Stimulated activated CD8-positive, alpha-beta memory T cell treated with anti-CD3 and anti-CD28 coated beads, Interleukin-15, amount 100 ng/mL, for 48 hours (primary cell): ENCODE measurements at places on chromosomes 12 and 14.

DNA sequence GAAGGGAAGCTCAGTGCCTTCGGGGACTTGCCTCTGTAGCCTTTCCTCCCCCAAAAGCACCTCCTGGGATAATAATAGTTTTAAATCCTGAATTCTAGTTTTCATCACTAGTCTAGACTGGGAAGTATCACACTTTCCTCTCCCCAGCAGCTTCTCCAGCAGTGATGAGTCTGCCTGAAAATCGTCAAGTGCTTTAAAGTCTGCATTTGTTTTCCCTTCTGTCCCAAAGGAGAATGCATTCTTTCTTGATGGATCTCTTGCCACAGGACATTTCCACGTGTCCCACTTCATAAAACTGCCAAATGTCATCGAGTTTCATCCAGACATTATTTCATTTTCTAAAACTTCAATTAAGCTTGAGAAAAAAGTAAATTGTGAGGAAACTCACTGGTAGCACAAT lies 15.0 kb downstream of the CSRP2 start:
- no peak for DNase-seq

GRCh38 chr12:121124402-121125109 lies 8.1 kb upstream of the P2RX7 start:
- DNase-seq: no peak

DNA sequence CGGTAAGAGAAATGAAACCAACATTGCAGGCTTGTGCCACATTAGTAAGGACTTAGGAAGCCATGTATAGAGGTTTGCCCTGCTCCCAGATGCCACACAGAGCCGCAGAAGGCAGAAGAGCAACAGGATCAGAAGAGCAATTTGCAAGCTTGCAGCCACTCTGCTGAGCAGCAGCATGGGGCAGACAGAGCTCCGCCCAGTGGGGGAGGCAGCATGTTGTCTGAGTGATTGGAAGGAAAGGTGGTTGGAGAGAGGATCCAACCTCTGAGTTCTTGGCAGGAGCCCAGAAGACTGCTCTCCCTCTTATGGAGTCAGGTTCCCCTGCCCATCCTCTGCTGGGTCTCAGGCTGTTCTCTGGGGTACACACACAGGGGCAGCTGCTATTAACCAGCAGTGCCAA lies 2.3 kb upstream of the KRT6A start:
- DNase-seq: no peak

- no peak for DNase-seq
Observed at GRCh38 chr12:116171549-116171948, 105.9 kb downstream of the MED13L start.

DNA sequence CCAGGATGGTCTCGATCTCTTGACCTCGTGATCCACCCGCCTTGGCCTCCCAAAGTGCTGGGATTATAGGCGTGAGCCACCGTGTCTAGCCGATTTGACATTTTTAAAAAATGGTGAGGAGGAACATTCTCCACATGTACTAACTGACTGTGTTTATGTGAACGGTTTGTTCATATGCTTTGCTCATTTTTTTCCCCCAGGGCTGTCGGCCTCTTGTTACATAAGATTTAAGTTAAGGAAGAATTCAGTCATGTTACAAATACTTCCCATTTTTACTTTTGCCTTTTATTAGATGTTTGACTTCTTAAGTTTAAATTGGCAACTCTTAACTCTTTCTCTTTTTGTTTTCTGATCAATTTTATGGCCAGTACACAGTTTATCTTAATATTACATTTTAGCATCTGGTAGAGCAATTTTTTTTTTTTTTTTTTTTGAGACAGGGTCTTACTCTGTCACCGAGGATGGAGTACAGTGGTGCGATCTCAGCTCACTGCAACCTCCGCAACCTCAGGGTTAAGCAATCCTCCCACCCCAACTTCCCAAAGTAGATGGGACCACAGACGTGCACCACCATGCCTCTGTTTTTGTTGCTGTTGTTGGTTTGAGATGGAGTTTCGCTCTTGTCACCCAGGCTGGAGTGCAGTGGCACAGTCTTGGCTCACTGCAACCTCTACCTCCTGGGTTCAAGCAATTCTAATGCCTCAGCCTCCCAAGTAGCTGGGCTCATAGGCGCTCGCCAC lies 9.6 kb downstream of the GNS start:
- no peak for DNase-seq

DNA sequence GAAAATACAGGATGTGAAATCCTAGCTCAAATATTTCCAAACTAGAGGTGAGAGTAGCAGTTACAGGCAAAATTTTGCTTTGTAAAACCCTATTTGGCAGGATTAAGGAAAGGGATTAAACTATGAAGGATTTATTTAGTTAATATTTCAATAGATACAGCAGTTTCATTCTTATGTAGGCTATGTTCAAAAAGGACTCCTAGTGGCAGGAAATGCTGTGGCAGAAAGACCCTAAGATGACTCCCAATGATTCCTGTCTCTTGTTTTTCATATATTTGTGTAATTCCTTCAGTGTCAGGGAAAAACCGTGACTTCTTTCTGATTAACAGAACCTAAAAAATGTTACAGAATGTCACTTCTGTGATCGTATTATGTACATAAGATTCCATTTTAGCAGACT lies 299.5 kb upstream of the RPL10L start:
- DNase-seq: no peak

DNA sequence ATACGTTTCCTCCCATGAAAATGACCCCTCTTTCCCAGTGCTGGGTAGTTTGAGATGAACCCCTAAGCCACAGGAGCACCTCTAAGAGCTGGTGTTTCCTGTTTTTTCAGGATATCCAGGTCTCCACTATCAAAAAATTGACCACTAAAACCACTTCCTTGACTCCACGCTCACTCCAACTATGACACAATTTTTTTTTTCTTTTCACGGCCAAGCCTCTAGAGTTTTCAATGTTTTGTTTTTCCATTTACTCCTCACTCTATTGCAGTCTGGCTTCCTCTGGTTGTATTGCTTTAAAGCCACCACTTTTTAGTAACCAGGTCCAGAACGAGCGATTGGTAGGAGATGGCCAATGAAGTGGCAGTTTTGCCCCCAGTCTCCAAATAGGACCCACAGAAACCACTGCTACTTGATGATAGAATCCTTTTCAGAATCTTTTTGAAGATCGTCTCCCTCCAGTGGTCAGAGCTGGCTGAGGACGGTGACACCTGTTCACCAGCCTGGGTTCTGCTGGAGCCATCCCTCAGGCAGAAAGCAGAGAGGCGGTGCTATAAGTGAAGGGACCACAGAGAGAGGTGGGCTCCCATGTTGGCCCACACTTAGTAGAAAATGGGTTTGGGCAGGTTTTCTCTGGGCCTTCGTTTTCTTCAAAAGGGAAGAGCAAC lies 454.4 kb downstream of the VRK1 start:
- no peak for DNase-seq

DNA sequence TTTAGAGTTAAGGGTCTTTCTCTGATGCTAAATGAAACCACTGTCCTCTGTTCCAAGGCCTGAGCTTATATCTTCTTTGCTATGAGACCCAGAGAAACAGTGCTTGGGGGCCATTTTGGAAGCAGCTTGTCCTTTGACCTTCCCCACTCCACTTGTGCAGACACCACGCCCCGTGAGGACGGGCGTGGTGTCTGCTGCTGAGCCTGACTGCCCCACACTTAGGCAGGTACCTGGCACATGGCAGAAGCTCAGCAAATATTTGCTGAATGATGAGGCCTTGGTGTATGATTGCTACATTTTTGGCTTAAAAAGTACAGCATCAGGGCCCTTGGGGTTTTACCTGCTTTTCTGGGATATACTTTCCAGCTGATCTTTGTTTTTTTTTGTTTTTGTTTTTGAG lies 69.9 kb downstream of the RASSF3 start:
- DNase-seq: no peak

GRCh38 chr12:51994539-51994820 lies 12.3 kb upstream of the TAMALIN start:
- DNase-seq: no peak

DNA sequence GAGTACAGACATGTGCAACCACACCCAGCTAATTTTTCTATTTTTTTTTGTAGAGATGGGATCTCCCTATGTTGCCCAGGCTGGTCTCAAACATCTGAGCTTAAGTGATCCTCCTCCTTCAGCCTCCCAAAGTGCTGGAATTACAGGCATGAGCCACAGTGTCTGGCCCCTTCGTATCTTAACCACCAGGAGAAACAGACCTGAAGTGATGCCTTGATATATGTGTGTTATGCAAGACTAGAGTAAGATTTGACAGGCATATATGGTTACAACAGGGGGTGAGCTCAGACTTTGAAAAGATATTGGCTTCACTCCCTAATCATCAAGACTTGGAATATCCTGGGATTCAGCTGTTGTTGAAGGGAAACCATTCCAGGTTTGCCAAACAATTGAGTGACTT lies 10.7 kb upstream of the GALNT6 start:
- no peak for DNase-seq

DNA sequence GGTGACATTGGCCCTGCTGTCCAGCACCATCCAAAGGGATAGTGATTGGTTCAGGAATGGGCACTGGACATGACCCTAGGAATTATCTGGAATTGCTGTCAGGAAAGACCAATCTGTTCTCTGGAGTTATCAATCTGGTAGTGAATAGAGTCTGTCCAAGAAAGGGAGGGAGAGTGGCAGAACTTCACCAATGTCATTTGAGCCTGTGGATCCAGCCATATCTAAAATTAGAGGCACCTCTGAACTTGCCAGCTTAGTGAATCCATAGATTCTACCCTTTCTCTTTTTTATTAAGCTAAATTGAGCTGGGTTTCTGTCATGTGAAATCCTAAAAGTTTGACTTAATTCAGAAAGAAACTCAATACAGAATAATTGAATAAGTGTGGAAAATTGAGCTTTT lies 93.9 kb downstream of the NKX2-1 start:
- no peak for DNase-seq

DNA sequence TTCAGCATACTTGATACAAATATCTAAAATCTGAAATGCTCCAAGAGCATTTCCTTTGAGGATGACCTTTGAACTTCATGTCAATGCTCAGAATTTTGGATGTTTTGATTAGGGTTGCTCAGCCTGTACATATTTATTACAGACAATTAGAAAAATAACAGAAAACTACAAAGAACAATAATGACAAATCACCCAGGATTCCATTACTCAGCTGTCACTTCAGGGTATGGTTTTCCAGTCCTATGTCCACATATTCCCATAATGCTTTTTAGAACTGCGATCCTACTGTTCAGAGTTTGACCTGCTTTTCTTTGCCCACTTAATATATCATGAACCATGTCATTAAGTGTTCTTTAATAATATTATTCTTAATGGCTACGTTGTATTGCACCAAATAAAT lies 11.4 kb downstream of the DLGAP5 start:
- no peak for DNase-seq

GRCh38 chr12:116018282-116018681 lies 259.2 kb downstream of the MED13L start:
- DNase-seq: no peak

GRCh38 chr12:110760204-110760609 lies 17.5 kb upstream of the PPP1CC start:
- no peak for DNase-seq

- no peak for DNase-seq
Observed at GRCh38 chr12:6843118-6843902, 2.6 kb downstream of the GNB3 start.

GRCh38 chr12:66663611-66664010 lies 15.3 kb downstream of the GRIP1 start:
- DNase-seq: no peak

DNA sequence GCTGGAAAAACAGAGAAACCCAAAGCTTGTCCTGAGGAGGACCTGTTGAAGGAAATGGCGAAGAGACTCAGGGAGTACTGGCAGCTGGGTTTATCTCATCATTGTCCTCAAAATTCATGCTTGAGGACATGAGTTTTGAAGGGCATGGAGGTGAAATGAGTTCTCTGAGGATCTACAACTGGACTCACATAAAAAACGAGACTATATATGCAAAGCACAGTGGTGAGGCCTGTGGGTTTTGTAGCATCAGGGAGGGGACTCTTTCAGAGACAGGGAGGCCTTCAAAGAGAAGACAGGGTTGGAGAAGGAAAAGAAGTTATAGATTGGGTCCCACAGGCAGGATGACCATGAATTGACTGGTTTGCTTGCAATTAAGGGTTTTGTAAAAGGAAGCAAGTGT lies 71.3 kb upstream of the SCN8A start:
- DNase-seq: no peak

GRCh38 chr12:105001476-105001875 lies 15.4 kb downstream of the NOPCHAP1 start:
- DNase-seq: no peak

GRCh38 chr12:1797991-1798640 lies 22.2 kb upstream of the LRTM2 start:
- DNase-seq: no peak

DNA sequence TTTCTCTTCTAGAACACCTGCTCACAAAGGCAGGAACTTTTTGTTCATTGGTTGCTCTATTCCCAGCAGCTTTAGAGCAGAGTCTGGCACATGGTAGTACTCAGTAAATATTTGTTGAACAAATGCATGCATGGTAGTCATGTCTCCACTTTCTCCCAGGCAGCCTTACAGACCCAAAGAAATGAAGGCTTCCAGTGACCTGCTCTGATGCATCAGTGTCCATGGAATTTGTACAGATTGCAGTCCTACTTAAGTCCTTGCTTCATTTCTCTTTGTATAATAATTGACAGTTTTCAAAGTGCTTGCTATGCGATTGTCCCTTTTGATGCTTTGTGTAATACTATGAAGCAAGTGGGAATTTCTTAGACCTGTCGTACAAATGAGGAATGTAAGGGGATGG lies 119.6 kb downstream of the DERA start:
- no peak for DNase-seq

- DNase-seq: no peak
Observed at GRCh38 chr14:23151342-23151741, 32.1 kb downstream of the SLC7A8 start.

DNA sequence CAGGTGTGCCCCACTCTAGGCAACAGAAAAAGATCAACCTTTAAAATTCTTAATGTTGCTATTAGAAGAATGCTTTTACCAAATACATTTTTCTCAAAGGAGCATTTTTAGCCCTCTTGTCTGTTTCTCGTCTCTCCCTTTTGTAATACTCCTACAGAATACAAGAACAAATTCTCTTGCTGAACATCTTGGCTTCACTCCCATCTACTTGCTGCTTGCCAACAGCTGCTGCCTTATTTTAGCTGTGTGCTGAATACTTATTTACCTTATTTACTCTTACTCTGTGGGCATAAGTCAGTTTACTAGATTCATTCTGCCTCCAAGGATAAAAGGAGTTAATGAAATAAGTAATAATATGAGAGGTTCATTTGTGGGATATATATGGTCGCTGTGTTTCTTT lies 70.8 kb downstream of the POLR3B start:
- DNase-seq: no peak

DNA sequence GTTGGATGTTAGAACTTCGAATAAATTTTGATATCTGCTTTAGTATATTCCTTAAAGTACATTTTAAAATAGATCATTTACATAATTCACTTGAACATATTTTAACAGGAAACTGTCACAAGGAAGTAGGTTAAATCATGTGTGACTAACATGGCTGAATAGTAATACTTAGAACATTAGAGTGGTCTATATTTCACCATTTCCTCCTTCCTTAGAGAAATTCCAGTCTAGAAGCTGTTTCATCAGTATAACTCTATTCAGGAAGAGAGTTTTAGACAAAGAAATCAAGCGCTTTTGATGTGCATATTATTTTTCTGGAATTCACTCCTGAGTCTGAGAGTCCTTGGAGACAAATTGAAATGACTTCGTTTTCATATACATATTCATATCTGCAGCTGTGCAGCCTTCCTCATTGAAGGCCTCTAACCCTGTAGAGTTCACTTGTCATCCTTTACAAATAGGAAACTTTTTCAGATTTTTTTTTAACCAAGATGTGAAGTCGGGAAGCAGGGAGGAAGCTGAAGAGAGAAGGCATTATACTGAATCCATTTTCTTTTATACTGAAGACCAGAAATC lies 28.4 kb downstream of the IRAK3 start:
- no peak for DNase-seq

GRCh38 chr14:31489691-31490090 lies 1.9 kb upstream of the GPR33 start:
- DNase-seq: no peak
